ENCODE measurements at places on chromosomes 1 and 21. TPM values are rescaled to one million over a fixed set of nuclear protein-coding genes. Genes with fewer than 3 reads are reported as not detected.

TTC22 gene
- 2.4 TPM for total RNA-seq

PRDM16 gene
- total RNA-seq = 69.1 TPM

BRINP3 gene
- not detected for total RNA-seq

CHAF1B gene
- 11.7 TPM for total RNA-seq

S100A7 gene
- not detected for total RNA-seq

COL24A1 gene
- total RNA-seq = 1.1 TPM

SPATA17 gene
- total RNA-seq = 5.1 TPM

DPYD gene
- 9.0 TPM for total RNA-seq

NPPB gene
- total RNA-seq = 9.1 TPM

FAM177B gene
- total RNA-seq = not detected

CD1E gene
- not detected for total RNA-seq

FAM72C gene
- total RNA-seq = 2.0 TPM

GRCh38 chr1:231315887-231316286 lies 21.8 kb downstream of the EXOC8 start:
- H3K36me3 ChIP-seq = no peaks in the 10 kb centered on the region
- no peaks in the 10 kb centered on the region for H3K27me3 ChIP-seq
- no peak for DNase-seq
- H3K4me1 ChIP-seq = no peaks in the 10 kb centered on the region

DNA sequence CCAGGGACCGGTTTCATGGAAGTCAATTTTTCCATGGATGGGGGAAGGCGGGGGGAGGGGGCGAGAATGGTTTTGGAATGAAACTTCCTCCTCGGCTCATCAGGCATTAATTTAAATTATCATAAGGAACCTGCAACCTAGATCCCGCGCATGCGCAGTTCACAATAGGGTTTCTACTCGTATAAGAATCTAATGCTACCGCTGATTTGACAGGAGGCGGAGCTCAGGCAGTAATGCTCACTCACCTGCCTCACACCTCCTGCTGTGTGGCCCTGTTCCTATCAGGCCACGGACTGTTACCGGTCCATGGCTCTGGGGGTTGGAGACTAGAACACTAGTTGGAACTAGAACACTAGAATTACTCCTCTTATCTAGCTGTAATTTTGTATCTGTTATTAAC lies 38.0 kb downstream of the PRRX1 start:
- H3K4me1 ChIP-seq = no peaks in the 10 kb centered on the region
- H3K27me3 ChIP-seq = peaks cover 5% of the 10 kb centered on the region
- H3K27ac ChIP-seq = no peak overlapping the region
- no peak overlapping the region for H3K4me3 ChIP-seq

DNA sequence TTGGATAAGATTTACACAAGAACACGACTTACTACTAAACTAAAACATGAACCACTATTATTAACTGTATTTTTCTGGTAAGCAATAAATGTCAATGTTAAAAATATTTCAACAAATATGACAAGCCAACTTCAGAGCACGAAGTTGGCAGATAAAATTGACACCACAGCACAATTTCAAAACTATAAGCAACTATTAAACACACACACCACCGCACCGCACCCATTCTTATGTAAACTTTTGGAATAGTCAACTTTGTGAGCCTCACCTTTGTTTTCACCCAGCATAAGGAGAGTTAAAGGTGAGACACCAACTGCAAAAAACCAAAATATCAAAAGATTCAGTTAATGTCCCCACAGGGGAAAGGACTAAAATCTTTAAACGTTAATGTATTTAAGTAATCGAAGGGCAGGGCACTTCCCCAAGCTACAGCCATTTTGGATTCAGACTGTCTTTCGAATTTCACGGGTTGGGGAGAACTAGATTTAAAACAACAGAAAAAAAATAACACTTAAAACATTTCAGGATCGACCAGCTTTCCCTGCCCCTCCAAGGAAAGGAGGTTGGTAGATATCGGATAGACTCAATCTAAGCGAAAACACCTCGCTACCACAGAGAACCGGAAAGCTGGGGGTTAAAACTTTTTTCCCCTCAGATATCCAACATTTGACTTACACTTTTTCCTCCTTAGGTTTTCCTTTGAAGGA lies 872 bp downstream of the GPBP1L1 start:
- H3K36me3 ChIP-seq = no peaks in the 10 kb centered on the region
- H3K4me1 ChIP-seq = peaks cover 40% of the 10 kb centered on the region
- no peak for DNase-seq
- H3K27ac ChIP-seq = peak overlapping the region; percentile 100
- H3K27me3 ChIP-seq = no peaks in the 10 kb centered on the region

DNA sequence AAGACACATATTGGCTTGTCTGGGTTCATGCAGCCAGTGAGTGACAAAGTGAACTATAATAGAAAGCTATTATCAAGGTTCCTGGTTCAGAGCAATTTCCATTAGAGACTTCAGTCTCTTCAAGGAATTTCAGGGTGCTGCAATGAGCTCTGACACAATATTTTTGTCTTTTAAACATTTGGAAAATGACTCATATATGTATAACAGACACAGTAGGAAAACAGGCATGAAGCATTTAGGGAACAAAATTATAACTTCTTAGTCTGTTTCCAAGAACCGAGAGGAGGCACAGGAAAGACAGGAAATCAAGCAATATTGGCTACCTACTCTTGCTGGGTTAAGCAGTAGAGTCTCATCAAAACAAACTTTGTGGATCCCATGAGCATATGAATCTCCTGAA lies 170.4 kb downstream of the PTPRC start:
- H3K4me1 ChIP-seq = peaks cover 4% of the 10 kb centered on the region
- no peak overlapping the region for H3K27ac ChIP-seq
- DNase-seq = no peak
- no peak overlapping the region for H3K4me3 ChIP-seq
- H3K36me3 ChIP-seq = no peaks in the 10 kb centered on the region

DNA sequence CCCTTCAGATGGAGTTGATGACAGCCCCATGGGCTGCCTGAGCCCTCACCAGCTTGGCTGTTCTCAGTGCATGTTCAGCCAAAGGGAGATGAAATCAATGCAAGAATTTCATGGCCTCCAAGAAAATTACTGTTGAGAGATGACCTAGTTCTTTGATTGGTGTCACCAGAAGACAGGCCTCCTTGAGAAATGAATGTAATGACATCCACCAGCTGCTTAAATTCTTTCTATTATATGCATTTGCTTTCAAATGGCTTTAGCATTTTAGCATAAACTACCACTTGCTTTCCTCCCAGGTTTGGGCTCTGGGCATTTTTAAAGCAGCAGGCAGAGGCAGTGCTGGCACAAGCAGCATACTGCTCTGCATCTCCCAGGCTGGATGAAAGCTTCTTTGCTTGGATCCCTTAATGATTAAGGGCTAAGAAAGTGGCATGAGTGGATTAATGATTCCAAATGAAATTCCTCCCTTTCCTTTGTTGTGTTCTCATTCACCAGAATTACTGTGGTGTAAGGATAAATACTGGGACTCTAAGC lies 278.4 kb downstream of the ZNF326 start:
- H3K27ac ChIP-seq = no peak overlapping the region
- no peak overlapping the region for H3K4me3 ChIP-seq
- no peaks in the 10 kb centered on the region for H3K27me3 ChIP-seq
- DNase-seq = no peak
- H3K4me1 ChIP-seq = peaks cover 2% of the 10 kb centered on the region
- H3K36me3 ChIP-seq = no peaks in the 10 kb centered on the region

DNA sequence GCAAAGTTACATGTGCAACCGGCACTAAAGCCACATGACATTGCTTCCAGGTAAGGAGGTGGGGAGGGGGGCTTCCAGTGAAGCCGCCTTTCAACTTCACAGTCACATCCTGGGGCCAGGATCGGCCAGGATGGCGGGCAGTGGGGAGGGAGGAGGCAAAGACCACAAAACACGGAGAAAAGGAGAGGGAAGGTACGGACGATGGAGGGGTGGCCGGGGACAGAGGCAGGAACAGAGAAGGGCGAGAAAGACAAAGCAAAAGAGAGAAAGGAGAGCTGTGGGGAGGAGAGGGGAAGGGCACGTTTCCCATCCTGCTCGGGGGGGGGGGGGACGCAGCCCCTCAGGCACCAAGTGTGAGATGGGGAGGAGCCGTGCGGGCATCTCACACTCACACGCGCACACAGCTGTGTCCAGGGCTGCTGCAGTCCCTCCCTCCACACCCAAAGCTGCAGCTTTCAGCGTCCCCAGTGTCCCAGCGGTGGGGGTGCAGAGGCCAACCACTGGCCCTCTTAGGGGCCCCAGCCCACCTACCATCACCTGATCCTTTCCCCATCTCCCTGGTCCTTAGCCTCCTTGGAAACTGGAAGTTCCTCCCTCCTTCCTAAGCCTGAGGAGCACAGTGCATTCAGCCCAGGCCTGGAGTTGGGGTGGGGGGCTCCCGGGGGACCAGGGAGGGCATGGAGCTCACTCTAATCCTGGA lies 2.4 kb downstream of the SH2D5 start:
- H3K27ac ChIP-seq = peak overlapping the region; percentile 35
- peaks cover 11% of the 10 kb centered on the region for H3K4me1 ChIP-seq
- H3K27me3 ChIP-seq = peaks cover 61% of the 10 kb centered on the region
- no peak for DNase-seq
- H3K4me3 ChIP-seq = peak overlapping the region; percentile 37

GRCh38 chr1:71668065-71668464 lies 587.2 kb upstream of the ZRANB2 start:
- no peak overlapping the region for H3K27ac ChIP-seq
- H3K4me3 ChIP-seq = no peak overlapping the region
- H3K4me1 ChIP-seq = peaks cover 3% of the 10 kb centered on the region
- no peak for DNase-seq

DNA sequence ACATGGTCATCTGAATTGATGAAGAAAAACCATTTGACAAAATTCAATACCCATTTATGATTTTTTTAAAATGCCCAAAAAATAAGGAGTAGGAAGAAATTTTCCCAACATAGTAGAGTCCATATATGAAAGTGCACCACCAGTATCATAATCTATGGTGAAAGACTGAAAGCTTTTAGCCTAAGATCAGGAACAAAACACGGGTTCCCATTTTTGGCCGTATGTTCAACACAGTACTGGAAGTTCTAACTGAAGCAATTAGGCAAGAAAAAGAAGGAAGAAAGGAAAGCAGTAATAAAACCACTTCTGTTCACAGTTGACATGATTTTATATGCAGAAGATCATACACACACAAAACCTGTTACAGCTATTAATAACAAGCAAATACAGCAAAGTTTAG lies 227.8 kb upstream of the RAB4A start:
- no peaks in the 10 kb centered on the region for H3K36me3 ChIP-seq
- H3K27ac ChIP-seq = no peak overlapping the region
- no peak for DNase-seq
- H3K27me3 ChIP-seq = peaks cover 7% of the 10 kb centered on the region
- H3K4me1 ChIP-seq = peaks cover 2% of the 10 kb centered on the region
- H3K4me3 ChIP-seq = no peak overlapping the region

GRCh38 chr21:45359451-45360217 lies 45.3 kb upstream of the COL18A1 start:
- H3K36me3 ChIP-seq = no peaks in the 10 kb centered on the region
- H3K27ac ChIP-seq = no peak overlapping the region
- no peak for DNase-seq
- H3K4me1 ChIP-seq = peaks cover 52% of the 10 kb centered on the region
- H3K27me3 ChIP-seq = peaks cover 4% of the 10 kb centered on the region
- H3K4me3 ChIP-seq = no peak overlapping the region

GRCh38 chr1:18646091-18646785 lies 15.6 kb downstream of the PAX7 start:
- H3K4me1 ChIP-seq = peaks cover 3% of the 10 kb centered on the region
- H3K27me3 ChIP-seq = peaks cover 88% of the 10 kb centered on the region
- no peak overlapping the region for H3K4me3 ChIP-seq
- H3K27ac ChIP-seq = no peak overlapping the region

- no peaks in the 10 kb centered on the region for H3K36me3 ChIP-seq
- peaks cover 4% of the 10 kb centered on the region for H3K4me1 ChIP-seq
- H3K27me3 ChIP-seq = peaks cover 25% of the 10 kb centered on the region
These were observed 49.2 kb upstream of the NTPCR start for GRCh38 chr1:232901255-232901654.

GRCh38 chr1:25675729-25676476 lies 59.3 kb downstream of the MAN1C1 start:
- H3K4me3 ChIP-seq = no peak overlapping the region
- H3K27me3 ChIP-seq = peaks cover 12% of the 10 kb centered on the region
- DNase-seq = no peak
- H3K27ac ChIP-seq = no peak overlapping the region
- H3K4me1 ChIP-seq = peaks cover 1% of the 10 kb centered on the region

GRCh38 chr1:32743380-32744070 lies 41.0 kb upstream of the SYNC start:
- H3K4me1 ChIP-seq = peaks cover 14% of the 10 kb centered on the region
- H3K4me3 ChIP-seq = peak overlapping the region; percentile 84
- peaks cover 8% of the 10 kb centered on the region for H3K36me3 ChIP-seq
- H3K27me3 ChIP-seq = no peaks in the 10 kb centered on the region
- peak overlapping the region; percentile 95 for H3K27ac ChIP-seq

DNA sequence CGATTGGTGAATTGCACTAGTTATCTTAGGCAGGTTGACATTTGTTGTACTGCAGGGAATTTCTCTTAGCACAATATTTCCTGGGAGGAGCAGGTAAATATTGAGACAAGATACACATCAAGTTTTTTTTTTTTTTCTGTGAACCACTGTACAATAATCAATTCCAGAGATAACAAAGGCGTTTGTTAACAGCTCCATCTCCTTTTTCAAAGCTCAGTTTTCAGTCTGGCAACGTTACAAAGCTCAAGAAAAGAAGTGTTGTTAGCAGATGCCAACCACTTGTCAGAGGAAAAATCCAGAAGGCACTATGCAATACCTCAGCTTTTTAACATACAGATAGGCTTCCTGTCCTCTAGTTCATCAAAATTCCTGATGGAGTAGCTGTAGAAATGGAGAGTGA lies 40.9 kb upstream of the DAB1 start:
- H3K27me3 ChIP-seq = peaks cover 3% of the 10 kb centered on the region
- H3K27ac ChIP-seq = no peak overlapping the region
- no peaks in the 10 kb centered on the region for H3K36me3 ChIP-seq
- peaks cover 23% of the 10 kb centered on the region for H3K4me1 ChIP-seq
- DNase-seq = no peak

DNA sequence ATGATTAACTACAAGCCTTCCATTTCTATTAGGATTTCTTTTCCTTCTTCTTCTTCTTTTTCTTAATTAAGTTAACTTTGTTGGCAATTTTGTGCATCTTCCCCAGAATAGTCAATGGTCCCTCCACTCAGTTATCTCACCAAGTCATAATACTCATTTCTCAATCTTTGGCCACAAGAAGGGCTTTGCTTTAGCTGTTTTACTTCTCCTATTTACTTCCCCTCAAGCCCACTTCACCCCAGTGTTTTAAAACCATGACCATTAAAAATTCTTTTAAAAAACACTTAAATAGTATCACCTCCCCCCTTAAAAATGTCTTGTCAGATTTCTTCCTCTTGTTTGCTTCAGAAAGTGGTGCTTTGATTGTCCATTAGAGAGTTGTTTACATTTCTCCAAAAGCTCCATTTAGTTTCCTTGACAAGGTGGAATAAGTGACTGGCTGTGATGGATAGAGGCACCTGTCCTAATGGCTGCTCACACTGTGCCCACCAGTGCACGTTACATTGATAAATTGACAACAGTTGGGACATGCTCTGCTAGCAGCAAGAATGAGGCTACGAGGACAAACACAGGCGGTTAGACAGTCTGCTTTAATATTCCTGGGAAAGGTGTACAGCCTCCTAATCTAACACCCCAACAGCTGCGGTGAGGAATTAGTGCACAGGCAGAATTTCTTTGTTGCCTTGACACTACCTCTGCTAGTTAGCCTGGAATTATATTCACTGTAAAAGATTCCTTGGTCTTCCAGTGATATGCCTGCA lies 354.7 kb downstream of the LMO4 start:
- no peak for DNase-seq
- H3K4me1 ChIP-seq = peaks cover 41% of the 10 kb centered on the region
- H3K4me3 ChIP-seq = no peak overlapping the region
- H3K27me3 ChIP-seq = no peaks in the 10 kb centered on the region

Data from progenitor cell of endocrine pancreas (in vitro differentiated cells).